RWPE1 (cell line): ENCODE measurements at places on chromosomes 2 and 18.

GRCh38 chr2:105806996-105807395 is 62.3 kb downstream of the NCK2 start:
- no peak for DNase-seq

GRCh38 chr2:128450211-128451024 is 131.8 kb upstream of the HS6ST1 start:
- DNase-seq: no peak

DNA sequence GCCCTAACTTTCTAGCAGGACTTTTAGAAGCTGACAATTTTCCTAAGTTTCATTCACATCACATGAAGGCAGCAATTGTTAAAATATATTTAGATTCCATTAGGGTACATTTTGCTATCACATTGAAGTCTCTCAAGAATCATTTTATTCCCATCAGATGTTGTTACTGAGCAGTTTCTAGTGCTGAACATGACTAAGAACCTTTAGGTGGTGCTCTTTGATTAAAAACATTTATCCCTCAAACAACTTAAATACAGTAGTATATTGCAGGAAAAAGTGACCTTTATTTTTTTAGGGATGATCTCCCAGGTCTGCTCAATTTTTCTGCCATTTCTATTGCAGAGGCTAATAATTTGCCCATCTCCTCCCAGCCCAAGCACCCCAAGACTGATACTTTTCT is 22.9 kb upstream of the NARS1 start:
- no peak for DNase-seq

- peak; percentile 77 for DNase-seq
Measured at GRCh38 chr2:55901322-55901721, 22.3 kb downstream of the EFEMP1 start.

DNA sequence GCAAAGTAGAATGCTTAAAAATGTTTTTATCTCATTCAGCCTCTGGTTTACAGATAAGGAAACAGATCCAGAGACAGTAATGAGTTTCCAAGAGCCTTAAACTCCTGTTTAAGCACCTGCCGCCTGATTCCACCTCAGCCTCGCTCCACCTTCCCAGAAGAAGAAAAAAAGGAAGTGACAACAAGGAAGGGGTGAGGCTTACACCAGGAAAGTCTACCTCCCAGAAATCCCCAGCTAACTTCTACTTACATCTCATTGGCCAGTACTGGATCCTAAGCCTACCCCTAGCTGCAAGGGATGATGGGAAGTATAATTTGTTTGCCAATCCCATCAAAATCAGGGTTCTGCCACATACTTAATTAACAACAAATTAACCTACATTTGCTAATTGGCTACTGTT is 15.3 kb upstream of the ARID5A start:
- DNase-seq: no peak

GRCh38 chr18:75727456-75727855 is 300.0 kb upstream of the SMIM21 start:
- DNase-seq: peak; percentile 1

DNA sequence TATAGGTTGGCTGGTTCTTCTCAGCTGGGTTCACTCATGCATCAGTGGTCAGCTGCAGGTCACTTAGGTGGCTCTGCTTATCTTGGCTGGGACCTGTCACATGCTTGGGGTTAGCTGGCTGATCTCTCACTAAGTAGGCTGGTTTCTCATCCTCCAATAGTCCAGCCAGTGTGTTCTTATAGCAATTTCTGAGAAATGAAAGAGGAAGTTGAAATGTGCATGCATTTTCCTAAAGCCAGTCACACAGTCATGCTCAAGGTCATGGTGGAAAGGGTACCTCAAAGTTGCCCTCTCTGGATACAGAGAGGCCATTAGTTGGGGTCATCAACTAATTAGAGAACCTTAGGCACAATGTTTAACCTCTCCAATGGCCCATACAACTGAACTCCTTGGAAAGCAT is 64.4 kb downstream of the KLHL29 start:
- no peak for DNase-seq

DNA sequence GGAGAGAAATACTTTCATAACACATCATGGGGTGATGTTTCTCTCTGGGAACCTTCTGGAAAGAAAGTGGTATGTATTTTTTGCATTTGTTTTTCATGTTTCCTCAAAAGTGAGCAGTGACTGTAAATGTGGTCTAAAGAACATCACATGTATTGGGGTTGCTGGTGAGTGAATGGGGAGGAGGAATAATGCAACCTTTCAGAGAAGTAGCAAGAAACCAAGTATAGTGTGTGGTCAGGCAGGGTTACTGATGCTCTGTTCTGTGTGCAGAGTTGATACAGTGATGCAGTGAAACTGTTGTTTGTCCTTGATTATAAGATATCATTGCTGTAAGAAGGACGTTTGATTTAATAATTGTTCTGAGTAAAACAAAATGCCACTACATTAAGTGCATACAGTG is 24.1 kb downstream of the ADNP2 start:
- no peak for DNase-seq

GRCh38 chr18:37672932-37673595 is 107.5 kb upstream of the CELF4 start:
- DNase-seq: no peak

- DNase-seq: no peak
Measured at GRCh38 chr2:20208476-20208859, 16.5 kb downstream of the SDC1 start.

GRCh38 chr18:50399582-50399981 is 24.7 kb downstream of the SKA1 start:
- DNase-seq: no peak
